Fibroblast of villous mesenchyme (primary cell): ENCODE measurements at places on chromosomes 4 and X.

GRCh38 chrX:77493677-77494553 is 46.7 kb downstream of the FGF16 start:
- DNase-seq, result peak; percentile 81

DNA sequence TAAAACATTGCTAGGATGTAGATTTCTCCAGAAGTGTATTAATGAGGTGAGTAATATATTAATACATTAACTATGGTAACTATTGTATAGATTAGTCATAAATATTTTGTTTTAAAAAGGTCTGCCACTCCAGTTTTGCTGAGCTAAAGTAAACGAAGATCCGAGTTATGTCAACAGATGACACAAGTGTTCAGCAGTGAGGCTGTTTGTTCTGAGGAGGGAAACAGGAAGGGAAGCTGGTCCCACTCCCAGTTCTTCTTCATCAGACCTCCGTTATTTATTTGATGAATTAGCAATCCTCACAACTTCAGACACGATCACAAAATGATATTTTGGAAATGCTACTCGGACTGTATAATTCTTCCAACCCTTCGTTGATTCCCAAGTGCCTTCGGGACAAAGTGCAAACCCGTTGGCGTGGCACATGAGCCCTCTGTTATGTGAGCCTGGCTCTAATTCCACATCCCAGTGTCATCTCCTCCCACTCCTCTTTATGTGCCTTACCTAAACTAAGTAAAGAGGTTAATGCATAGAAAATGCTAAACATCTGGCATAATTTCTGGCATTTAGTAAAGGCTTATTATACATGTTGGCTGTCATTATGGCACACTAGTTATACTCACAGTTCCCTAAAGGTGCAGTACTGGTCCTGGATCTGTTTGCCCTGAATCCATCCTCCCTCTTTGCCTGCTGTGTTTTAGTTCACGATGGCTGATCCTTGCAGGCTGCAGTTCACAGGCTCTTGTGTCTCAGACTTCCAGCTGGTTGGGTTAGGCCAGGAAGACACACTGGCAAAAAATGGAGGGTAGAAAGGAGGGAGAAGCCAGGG is 190.6 kb upstream of the LNX1 start:
- DNase-seq, result peak; percentile 47

- peak; percentile 65 for DNase-seq
Observed at GRCh38 chrX:9339603-9340491, 125.0 kb upstream of the TBL1X start.

- DNase-seq, result no peak
Observed at GRCh38 chrX:16558489-16558888, 91.5 kb upstream of the S100G start.

GRCh38 chr4:7956270-7956808 is 16.7 kb upstream of the AFAP1 start:
- DNase-seq, result peak; percentile 59

GRCh38 chr4:85669204-85669603 is 194.3 kb downstream of the ARHGAP24 start:
- no peak for DNase-seq

GRCh38 chrX:41108007-41108406 is 22.8 kb downstream of the USP9X start:
- no peak for DNase-seq

GRCh38 chr4:180059216-180059881 is 2183.9 kb upstream of the TENM3 start:
- no peak for DNase-seq

GRCh38 chr4:162682651-162683050 is 484.0 kb downstream of the NAF1 start:
- DNase-seq, result no peak

- DNase-seq, result peak; percentile 19
Observed at GRCh38 chr4:107125496-107125895, 89.4 kb upstream of the DKK2 start.

GRCh38 chrX:18674417-18674787 is 2.5 kb upstream of the RS1 start:
- DNase-seq, result no peak

- peak; percentile 78 for DNase-seq
Observed at GRCh38 chrX:154804957-154805695, at the start of gene MPP1. Gene MPP1 (minus strand): TSS chrX:154805485. CDS start chrX:154805373, 112 bp downstream.

- DNase-seq, result no peak
Observed at GRCh38 chrX:5586726-5587125, 641.9 kb downstream of the NLGN4X start.

- no peak for DNase-seq
Observed at GRCh38 chrX:11778230-11778629, 20.2 kb downstream of the MSL3 start.

DNA sequence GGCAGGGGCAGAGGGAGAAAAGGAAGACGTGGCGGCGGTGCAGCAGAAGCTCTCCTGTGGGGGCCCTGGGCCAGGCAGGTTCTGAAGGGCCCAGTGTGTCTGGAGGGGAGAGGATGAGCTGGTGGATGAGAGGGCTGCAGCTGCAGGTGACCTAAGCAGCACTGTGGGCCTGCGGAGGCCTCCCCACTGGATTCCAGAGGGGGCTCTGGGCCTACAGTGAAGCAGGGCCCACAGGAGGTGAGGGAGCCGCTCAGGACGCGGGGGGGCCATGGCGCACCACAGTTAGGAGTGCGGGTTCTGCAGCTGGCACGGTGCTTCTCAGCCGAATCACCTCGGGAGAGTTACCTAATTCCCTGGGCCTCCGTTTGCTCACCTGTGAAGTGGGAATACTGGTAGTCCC is 10.5 kb downstream of the ABLIM2 start:
- no peak for DNase-seq

GRCh38 chrX:32280921-32281320 is 930.4 kb downstream of the DMD start:
- no peak for DNase-seq
